ENCODE measurements at places on chromosomes 7 and 10.

- DNase-seq = no peak
Measured at GRCh38 chr10:13939391-13939790, 352.6 kb downstream of the PRPF18 start.

DNA sequence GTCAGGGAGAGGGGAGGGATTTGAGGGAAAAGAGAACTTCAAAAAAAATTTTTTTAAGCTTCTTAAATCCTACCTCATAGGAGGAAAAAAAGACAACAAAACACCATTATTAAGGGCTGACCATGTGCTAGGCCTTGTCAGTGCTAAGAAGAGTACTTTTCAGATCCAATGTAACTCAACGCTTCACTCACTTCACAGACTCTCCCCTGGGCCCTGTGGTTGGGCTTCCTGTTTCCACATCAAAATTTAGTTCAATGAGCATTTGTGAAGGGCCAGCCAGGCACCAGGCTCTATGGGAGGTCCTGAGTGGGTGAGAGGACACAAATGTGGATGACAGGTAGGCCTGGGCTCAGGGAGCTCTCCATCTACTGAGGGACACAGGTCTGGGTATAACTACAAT, 249.8 kb downstream of the PTEN start:
- no peak for DNase-seq

GRCh38 chr10:4635883-4636282, 190.1 kb upstream of the AKR1E2 start:
- DNase-seq = no peak

DNA sequence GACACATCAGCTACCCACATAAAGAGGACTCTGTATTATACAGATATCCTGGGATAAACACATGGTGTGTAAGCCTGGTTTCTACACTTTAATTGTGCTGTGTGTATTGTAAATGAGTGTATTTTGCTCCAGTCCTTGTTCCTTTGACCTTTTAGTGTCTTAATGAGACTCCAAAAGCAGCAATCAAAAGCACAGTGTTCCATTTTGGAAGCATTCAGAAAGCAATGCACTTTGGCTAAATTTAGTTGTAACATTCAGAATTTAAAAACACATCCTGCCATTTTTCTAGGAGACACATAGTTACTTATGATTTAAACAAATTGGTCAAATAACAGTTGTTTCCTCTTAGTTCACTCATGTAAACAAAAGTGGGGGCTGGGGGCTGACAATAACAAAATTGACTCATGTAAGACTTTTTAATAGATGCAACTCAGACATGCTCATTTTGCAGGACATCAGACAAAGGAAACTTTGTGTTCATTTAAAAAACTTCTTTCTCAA, 122.2 kb downstream of the GPR37 start:
- DNase-seq = no peak

GRCh38 chr7:113717739-113718138, 201.1 kb downstream of the PPP1R3A start:
- no peak for DNase-seq

GRCh38 chr7:18866359-18867036, 250.9 kb downstream of the TWIST1 start:
- DNase-seq = no peak

GRCh38 chr7:74312418-74313028, 23.3 kb downstream of the CLIP2 start:
- DNase-seq = no peak

GRCh38 chr10:114649217-114649903, 8.7 kb downstream of the ABLIM1 start:
- no peak for DNase-seq

DNA sequence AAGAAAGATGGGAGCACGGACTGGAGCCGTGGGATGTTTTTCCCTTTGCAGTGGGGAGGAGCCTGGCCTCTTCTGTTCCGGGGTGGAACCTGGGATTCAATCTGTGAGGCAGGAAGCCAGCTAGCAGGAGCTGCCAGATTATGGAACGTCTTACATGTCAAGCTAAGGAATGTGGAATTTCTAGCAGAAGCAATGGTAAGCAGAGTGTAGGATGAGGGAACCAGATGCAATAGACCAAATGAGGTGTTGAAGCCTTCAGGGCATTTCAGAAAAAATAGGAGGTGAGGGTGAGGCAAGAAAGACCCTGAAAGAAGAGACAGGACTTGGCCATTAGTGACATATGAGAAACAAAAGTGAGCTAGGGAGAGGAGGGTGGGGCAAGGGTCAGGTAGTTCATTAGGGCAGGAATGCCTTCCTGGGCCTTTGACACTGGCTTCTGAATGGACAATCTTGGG, 105.5 kb downstream of the CHN2 start:
- no peak for DNase-seq

- DNase-seq = no peak
Measured at GRCh38 chr10:129853562-129853903, 110.5 kb downstream of the EBF3 start.

DNA sequence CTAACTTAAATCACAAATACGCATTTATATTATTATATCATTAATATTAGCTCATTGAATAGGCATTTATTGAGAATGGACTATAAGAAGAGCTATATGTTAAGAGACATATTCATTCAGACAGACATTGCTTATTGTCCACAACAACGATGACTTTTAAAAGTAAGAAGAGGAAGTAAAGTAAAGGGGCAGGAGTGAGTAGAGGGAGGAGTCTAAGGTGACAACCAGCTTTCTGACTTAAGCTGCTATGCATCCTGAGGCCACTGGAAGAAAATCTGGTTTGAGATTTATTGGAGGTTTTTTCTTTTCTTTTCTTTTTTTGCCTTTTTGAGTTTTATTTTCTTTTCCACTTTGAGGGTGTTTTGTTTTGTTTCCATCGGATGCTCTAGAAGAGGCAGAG, 723.5 kb downstream of the GRM8 start:
- no peak for DNase-seq

DNA sequence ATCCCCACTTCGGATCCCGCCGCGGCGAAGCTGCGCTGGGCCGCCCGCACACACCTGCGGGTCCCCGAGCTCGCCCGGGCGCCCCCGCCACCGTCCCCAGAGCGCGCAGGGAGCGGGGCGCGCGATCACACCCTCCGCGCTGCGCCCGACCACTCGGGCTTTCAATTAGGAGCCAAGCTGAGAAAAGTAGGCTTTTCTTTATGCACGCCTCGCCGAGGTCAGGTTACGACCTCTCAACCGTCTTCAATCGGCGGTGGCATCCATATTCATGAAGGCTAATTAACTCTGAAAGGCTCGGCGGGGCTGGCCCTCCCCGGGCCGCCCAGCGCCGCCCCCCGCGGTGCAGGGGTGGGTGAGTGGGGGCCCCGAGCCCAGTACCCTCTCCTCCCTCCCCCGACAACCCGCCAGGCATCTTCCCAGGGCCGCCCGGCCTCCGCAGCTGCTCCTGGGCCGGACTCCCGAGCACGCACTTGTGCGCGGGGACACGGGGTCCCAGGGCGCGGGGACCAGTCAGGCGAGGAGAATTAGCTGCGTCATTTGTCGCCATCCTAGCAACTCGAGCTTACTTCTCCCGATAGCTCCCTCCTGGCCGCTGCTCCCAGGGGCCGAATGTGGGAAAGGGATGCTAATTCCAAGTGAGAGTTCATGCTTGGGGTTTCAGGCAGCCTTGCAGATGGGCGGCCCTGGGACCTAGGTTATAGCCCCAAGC, 155.5 kb upstream of the LYZL2 start:
- DNase-seq = no peak

DNA sequence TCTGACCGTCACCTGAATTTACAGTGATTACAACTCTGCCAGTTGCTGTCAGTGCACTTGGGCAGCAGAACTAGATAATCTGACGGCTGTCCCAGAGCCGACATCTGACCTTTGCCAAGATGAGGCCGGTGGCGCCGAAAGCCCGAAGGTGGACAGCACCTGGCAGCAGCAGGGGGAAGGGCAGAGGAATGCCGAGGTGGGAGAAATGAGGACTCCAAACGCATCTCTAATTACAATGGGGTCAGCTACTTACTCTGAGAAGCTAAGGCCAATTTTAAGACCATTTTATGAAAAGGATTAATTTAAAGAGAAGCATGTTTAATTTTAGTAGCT, 33.8 kb downstream of the TRIM8 start:
- DNase-seq = no peak

DNA sequence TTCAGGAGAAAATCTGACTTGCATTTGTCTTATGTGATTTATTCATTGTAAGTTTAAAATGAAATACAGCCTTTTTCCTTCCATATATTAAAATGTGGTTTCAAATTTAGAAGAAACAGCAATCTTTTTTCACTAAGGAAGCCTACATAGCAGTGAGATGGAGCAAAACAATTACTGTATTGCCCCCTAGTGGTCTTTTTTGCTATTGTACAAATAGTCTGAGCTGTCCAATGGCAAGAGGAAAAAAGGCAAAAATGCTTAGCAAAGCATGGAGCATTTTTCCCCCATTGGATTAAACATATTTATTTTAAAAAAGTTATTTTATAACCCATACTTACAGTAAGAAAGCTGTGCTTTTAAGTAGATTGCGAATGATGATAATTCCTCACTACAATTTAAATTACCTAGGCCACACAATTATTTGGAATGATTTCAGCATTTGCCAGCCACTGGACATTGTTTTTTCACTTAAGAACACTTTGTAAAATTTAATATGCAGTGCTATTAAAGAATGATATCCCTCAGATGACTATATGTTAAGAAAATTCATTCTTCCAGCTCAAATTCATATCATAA, 119.5 kb downstream of the CPED1 start:
- peak; percentile 2 for DNase-seq

DNA sequence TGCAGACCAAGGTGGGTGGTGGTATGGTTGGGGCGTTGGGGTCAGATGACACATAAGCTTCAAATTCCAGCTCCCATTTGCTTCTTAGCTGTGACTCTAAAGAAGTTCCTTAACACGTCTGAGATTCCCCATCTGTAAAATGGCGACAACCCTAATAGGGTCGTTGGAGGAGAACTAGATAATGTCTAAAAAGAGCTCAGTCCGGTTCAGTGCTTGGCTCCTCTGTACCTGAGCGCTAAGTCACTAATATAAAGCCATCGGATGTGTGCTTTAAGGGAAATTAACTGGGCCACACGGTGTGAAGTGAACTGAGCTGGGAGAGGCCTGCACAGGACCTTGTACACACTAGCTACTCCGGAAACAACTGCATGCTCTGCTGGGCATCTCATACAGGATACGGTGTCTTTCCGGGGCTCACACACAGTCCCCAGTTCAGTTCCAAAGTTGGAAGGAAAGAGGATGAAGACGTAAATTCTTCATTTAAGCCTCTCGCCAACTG, 476 bp upstream of the ZFYVE27 start:
- no peak for DNase-seq

GRCh38 chr10:110355141-110355831, 50.6 kb upstream of the SMNDC1 start:
- peak; percentile 43 for DNase-seq

DNA sequence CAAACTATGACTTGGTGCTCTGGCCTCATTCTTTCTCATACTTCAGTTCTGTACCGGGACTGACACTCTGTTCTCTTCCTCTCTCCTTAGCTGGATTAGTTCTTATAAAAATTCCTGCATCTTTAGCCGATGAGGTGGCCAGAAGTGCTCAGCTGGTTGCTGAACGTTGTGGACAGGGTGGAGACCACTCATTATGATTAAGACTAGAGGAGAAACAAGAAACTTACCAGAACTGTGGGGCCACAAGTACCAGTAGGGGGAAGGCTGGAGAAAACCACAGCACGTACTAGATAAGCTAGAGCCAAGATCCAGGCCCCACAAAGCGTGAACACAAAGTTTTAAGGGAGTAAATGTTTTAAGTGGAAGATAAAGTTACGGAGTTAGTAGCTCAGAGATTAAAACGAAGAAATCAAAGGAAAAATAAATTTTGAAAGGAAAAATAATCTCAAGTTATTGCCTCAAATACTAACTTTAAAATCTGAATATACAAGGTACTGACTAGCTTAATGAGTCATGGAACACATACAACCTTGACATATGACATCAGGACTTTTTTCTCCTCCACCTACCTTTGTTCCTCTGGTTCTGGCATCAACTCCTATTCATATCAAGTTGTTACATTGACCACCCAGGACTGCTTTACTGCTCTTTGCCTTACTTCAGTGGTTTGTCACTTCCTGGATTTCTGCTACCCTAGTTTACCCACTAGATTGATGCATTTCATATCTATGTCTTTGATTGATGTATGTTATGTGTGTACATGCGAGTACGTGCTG, 469.0 kb downstream of the TFEC start:
- no peak for DNase-seq

DNA sequence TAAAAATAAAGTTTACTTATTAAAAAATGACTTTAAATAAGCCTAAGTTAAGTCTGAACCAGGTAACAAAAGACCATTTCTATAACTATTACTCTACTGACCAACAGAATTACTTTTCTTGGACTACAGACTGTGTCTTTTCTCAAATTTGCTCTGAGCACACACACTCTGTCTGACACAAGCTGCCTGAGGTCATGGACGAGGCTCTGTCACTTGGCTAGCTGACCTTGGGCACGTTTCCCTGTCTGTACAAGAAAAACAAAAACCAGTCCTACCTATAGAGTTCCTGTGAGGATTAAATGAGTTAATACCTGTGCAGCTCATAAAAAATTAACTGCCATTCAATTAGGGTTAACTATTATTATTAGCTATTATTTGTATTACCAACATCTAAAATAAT, 22.9 kb downstream of the ATE1 start:
- no peak for DNase-seq

- no peak for DNase-seq
Measured at GRCh38 chr10:97003804-97004201, 171.7 kb downstream of the LCOR start.

DNA sequence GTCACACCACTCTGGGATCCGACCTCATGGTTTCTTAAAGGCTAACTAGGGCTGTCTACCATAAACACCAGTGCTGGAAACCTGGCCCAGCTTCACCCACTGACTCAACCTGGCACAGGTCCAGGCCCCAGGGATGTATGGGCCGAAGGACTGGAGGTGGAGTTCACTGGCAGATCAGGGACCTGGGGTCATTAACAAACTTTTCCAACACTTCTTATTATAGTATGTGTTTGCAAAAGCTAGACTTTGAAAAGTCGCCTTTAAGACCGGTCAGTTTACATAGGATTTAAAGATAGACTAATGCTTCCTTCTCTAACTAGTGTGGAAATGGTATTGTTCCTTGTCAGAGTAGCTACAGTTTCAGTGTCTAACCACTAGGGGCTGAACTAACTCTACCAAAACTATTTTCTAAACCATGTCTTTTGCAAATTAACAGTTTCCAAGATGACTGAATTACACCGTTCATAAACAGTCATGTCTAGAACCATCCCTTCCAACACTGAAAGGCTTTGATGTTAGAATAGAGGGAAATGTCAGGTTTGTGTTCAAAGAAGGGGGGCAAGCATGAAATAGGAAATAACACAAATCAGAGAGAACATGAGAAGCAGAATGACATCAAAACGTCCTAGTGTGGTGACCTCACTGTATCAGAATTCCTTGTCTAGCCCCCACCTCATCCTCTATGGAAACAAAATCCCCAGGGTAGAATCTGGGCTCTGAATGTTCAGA, 29.7 kb downstream of the STN1 start:
- peak; percentile 18 for DNase-seq

- DNase-seq = no peak
Measured at GRCh38 chr7:38438970-38439369, 165.5 kb upstream of the TARP start.

Measured in GM18507 (cell line).